ENCODE measurements at places on chromosomes 1 and 21.
A peak's percentile ranks its signal among the peaks of the same experiment; 100 is the strongest.

DNA sequence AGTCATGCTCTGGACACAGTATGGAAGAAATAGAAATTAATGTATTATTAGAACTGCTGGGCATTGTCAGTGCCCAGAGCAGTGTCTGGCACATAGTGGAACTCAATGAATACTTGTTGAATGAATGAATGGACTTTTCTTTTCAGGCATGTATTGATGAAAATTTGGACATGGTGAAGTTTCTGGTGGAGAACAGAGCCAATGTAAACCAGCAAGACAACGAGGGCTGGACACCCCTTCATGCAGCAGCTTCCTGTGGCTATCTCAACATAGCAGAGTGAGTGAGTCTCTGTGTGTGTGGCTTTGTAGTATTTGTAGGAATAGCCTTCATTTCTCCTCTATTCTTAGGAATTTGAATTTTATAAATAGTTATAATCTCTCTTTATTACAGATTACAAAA, 68.1 kb downstream of the PPP1R12B start:
- no peak for DNase-seq

GRCh38 chr1:70635868-70636267, 224.8 kb downstream of the CTH start:
- DNase-seq: no peak

DNA sequence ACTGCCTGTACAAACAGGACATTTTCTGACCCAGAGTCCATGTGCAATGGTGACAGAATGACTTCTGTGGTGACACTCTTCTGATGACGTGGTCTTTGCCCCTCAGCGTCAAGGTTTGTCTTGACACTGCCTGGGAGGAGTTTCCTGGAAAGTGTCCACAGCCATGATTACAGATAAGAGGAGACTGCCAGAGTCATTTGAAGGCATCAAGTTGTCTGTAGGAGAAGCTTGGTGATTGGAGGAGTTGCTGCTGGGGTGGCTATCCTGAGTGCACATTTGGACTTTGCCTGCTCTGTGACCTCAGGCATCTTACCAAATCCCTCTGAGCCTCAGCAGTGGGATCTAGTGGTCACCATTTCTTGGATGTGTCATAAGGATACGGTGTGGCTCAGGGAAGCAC, 17.7 kb downstream of the TCHHL1 start:
- DNase-seq: no peak

- no peak for DNase-seq
Measured at GRCh38 chr1:240909701-240910457, 297.9 kb upstream of the GREM2 start.

DNA sequence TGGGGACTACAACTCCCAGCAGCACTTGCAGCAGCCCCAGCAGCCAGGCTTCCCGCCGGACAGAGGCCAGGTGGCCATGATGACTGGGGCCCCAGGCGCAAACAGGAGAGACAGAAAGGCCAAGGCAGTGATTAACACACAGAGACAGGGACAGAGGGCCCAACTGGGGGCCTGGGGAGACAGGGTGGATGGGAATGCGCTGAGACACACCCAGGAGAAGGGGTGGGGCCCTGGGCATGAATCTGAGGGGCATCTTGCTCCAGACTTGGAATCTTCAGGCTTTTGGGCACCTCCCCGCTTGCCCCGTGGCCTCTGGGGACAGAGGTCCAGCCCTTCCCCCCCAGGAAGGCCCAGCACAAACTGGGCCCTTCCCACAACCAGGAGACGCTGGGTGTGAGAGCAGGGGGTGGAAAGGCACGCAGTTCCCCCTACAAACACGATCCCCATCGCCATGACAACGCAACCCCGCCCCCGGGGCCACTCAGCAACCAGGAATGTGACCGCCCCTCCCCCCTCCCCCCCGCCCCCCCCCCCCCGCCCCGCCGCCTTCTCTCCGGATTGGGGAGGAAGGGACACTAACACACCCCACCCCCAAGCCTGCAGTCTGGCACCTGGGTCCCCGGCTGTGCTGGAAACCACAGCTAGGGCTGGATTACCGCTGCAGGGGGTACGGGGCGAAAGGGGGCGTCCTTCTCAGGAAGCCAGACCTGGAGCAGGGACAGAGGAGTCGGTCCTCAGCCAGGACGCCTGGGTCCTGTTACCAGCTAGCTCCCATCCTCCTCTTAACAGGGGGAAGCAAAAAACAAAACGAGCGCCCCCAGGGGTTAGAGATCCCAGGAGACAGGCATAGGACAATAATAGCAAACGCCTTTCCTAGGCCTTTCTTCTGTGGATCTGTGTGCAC, 4.5 kb downstream of the HDGF start:
- peak; percentile 89 for DNase-seq

DNA sequence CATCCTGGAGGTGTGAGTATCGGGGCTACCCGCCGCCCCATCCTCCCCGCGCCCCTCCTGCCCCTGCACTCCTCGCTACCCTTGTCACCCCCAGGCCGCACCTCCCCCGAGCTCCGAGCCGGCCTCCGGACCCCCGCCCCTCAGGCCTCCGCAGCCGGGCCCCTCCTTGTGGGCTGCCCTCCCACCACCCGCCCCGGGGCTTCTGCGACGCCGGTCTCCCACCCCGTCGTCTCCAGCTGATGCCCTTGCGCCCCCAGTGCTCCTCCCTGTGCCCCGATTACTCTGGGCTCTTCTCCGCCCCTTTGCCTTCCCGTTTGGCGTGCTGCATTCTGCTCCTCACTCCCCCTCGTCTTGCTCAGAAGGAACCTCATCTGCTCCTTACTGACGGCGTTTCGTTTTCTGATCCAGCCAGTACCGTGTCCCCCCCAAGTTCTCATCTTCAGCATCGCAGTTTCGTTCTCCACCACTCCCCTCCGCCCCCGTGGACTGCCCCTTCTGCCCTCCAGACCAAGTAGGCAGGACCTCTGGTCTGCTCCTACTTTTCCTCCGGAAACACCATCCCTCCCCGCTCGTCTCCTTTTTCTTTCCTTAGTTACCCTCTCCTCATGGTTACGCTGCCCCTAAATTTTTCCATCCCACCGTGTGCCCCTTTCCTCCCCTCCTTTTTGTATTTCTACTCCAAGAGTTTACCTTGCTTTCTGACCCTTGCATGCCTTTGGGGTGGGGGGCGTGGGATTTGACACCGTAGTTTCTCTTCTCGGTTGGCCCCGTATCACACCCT, 841 bp downstream of the SNX27 start:
- peak; percentile 23 for DNase-seq

DNA sequence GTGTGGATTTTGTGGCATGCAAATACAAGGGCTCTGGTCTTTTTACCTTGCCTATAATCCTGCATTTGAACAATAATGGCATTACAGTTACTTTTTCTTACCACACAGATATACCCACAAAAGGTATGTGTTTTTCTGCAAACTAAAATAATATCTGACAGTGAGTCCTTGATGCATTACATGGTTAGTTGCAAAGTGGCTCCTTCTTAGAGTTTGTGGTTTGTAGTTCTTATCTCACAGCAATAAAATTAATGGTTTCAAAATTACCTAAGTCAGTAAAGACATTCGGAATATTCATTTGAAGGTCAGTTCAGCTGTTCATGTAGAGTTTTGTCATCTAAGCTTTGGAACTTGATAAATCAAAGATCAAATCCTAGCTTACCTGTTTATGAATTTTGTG, 43.5 kb downstream of the SNX7 start:
- DNase-seq: no peak

GRCh38 chr1:243394601-243395464, 139.0 kb downstream of the SDCCAG8 start:
- no peak for DNase-seq
